Right renal pelvis (tissue), 4 donors: ENCODE measurements at places on chromosomes 6 and 20. TPM values are rescaled to one million over a fixed set of nuclear protein-coding genes. Genes with fewer than 3 reads are reported as not detected.

Gene DSP
- polyA plus RNA-seq = 82.9 TPM

Gene MUCL3
- not detected for polyA plus RNA-seq

- no peak for DNase-seq
Measured at GRCh38 chr6:138372711-138373463, 4.8 kb upstream of the SMIM28 start.

Gene BEND6
- 7.4 TPM for polyA plus RNA-seq

Gene EMILIN3
- 11.4 TPM for polyA plus RNA-seq

- DNase-seq = no peak
Measured at GRCh38 chr20:24283186-24283585, 186.2 kb upstream of the SYNDIG1 start.

- DNase-seq = no peak
Measured at GRCh38 chr6:37523412-37523811, 23.7 kb upstream of the CCDC167 start.

DNA sequence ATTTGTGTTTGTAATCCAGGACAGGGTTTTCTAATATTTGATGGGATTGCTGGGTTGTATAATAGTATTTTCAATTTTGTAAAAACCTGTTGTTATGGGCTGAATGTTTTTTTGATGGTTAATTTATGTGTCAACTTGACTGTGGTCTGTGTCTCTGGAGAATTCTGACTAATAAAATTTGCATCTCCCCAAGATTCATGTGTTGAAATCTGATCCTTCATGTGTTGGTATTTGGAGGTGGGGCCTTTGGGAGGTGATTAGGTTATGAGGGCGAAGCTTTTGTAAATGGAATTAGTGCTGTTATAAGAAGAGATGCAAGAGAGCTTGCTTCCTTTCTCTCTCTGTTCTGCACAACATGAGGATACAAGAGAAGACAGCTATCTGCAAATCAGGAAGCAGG lies 48.7 kb upstream of the SAMD5 start:
- DNase-seq = no peak

Gene RAB32
- 29.0 TPM for polyA plus RNA-seq

GRCh38 chr6:101777646-101778045 lies 384.1 kb downstream of the GRIK2 start:
- no peak for DNase-seq

Gene COL19A1
- polyA plus RNA-seq = 4.3 TPM
